Vagina (tissue), 2 donors: ENCODE measurements at places on chromosomes 12 and 14.

- DNase-seq = no peak
Measured at GRCh38 chr12:29858270-29858786, 74.6 kb upstream of the TMTC1 start.

GRCh38 chr12:42568952-42569915, 20.3 kb downstream of the PRICKLE1 start:
- DNase-seq = no peak

DNA sequence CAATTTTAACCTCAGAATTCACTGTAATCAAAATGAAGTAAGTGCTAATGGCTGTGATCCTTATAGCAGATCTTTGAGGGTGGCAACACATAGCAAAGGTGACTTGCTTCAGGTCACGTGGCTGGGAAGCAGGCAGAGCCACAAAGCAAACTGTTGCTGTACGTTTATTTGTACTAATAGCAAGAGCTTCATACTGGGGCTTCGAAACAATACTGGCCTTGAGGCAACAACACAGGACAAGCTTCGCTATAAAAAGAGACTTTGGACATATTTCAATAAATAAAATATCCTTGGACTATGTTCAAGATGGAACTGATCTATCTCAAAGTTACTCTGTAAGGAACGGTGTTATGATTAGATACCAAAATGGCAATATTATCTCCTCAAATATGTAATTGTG, 44.6 kb downstream of the MSRB3 start:
- no peak for DNase-seq

DNA sequence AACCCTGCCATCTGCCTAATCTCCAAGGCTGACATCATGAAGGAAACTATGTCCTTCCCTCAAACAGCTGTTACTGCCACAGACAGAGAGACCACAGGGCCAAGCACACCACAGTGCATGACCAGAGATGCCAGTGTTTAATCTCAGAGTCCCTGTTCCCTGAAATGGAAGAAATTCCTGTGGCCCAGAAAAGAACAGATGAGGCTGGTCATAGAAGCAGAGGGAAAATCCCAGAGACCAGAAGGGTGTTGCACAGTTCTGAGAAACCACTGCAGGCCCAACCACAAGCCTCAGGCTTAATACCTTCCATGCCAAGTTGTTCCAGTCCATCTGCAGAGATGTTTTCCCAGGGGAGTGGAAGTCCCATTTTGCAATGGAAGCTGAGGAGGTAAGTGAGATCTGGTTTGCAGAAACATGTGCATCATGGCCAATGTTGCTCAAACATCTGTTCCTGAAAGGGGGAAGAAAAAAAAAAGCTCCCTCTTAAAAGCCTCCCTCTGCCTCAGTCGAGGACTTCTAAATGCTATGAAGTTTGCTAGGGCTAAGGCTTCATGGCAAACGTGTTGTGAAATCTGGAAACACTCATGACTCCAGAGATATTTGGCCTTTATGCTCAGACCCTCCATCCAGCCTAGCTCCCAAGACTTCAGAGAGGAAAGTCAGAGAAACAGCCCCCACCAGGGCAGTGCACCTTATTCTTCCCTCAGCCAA, 98.6 kb downstream of the SCARB1 start:
- DNase-seq = no peak

DNA sequence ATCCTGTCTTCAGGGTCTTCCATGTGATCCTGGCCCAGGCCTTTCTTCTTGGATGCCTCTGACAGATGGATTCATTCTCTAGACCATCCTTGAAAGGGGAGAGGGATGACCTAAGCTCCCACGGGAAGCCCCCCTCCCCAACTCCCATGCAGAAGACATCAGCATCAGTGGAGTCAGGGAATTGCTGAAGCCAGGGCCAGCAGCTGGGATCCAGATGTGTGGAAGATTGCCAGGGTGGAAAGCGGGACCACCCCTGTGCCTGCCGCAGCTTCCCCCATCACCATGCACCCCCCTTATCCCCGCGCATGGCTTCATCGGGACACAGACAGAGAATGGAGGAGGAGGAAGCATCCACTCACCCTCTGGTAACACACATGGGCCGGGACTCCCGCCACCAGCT, 183.6 kb upstream of the PRMT8 start:
- no peak for DNase-seq
